ENCODE measurements at places on chromosomes 11 and 22.

GRCh38 chr11:65842144-65842543 is 8.4 kb downstream of the SNX32 start:
- DNase-seq, result no peak

DNA sequence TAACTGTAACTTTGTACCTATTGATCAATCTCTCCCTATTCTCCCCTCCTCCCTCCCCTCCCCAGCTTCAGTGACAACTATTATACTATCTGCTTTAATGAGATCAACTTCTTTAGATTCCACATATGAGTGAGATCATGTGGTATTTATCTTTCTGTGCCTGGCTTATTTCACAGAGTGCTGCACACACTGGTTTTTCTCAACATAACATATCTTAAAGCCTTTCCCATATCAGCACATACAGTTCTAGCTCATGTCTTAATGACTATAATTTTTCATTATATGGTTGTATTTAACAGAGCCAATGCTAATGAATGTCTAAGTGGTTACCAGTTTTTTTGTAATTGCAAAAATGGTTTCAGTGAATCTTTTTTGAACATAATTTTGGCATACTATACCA is 340.3 kb upstream of the DDI1 start:
- no peak for DNase-seq

DNA sequence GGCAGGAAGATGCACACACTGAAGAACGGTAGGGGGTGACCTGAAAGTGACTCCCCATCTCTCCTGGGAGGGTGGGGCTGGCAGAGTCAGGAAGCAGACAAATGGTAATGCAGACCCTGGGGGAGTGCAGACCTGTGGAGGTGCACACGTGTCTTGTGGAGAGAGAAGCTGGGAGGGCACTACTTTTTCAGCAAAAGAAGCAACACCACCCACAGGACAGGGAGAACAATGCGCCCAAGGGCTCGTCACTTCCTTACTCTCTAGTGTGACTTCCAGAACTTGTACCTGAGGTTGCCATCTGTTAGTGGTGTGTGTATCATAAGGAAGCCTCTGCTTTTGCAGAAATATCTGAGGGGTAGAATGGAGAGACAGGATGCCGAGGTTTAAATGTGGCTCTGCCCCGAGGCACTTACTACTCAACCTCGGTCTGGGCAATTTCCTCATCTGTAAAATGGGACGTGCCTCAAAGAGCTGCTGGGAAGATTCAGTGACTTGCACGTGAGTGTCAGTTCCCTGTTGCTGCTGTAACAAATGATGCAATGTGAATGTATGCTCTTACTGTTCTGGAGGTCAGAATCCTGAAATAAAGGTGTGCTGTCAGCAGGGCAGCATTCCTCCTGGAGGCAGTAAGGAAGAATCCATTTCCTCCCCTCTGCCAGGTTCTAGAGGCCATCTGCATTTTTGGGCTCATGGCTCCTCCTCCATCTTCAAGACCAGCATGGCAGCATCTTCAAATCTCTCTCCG is 323.4 kb downstream of the SHANK2 start:
- DNase-seq, result no peak

GRCh38 chr11:11230802-11231562 is 122.1 kb downstream of the CSNK2A3 start:
- no peak for DNase-seq

GRCh38 chr11:72343006-72343756 is 91.2 kb downstream of the CLPB start:
- no peak for DNase-seq

DNA sequence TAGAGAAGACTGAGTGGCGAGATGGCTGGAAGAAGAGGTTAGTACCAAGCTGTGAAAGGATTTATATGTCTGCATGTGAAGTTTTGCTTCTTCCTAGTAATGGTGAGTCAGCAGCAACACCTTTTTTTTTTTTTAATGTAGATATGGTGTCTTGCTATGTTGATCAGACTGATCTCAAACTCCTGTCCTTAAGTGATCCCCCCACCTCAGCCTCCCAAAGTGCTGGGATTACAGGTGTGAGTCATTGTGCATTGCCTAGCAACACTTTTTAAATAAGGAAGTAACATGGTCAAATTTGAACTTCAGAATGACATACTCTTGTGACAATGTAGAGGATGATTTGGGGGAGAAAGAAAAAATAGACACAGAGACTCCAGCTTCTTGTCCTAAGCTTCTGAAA is 6.5 kb upstream of the CSTPP1 start:
- no peak for DNase-seq

- peak; percentile 44 for DNase-seq
Observed at GRCh38 chr11:16945671-16946469, 68.3 kb downstream of the PLEKHA7 start.

DNA sequence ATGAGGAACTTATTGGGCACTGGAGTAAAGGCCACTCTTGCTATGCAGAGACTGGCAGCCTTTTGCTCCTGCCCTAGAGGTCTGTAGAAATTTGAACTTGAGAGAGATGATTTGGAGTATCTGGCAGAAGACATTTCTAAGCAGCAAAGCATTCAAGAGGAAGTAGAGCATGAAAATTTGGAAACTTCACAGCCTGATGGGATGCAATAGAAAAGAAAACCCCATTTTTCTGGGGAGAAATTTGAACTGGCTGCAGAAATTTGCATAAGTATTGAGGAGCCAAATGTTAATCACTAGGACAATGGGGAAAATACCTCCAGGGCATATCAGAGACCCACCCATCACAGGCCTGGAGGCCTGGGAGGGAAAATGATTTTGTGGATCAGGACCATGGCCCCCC is 29.9 kb upstream of the CD44 start:
- no peak for DNase-seq

DNA sequence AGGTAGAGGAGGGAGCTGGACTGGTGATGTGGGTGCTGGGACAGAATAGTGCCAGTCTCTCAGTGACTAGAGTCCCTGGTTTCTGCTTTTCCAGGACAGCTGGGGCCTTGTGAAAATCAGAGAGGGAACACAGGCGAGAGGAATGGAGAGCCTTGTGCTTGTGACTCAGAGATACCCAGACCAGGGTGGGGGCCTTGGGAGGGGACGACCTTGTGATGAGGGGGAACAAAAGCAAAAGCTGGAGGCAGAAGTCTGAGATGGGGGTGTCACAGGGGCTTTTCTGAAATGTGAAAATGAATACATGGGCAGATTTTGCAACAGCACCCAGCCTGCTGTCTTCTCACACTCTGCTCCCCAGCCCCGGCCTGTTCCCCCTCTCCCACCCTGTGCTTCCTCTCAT is 3.4 kb upstream of the NR1H3 start:
- DNase-seq, result no peak

- no peak for DNase-seq
Observed at GRCh38 chr11:70537576-70538571, 139.5 kb downstream of the CTTN start.

DNA sequence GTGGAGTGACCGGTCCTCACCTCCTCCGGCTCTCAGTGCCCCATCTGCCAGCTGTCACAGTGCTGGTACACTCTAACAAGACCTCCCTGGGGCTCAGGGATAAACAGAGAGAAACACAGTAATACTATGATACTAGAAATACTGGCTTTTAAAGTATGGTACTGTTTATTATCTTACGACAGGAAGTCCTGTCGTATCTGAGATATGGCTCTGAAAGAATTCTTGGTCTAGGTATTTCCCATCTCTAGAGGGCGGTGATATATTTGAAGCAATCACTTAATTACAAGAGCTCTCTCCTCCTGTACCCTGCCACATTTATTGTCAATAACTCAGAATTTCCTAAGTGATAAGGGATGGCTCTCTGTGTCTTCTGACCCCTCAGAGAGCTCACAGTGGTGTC is 119.1 kb downstream of the RRM1 start:
- no peak for DNase-seq

DNA sequence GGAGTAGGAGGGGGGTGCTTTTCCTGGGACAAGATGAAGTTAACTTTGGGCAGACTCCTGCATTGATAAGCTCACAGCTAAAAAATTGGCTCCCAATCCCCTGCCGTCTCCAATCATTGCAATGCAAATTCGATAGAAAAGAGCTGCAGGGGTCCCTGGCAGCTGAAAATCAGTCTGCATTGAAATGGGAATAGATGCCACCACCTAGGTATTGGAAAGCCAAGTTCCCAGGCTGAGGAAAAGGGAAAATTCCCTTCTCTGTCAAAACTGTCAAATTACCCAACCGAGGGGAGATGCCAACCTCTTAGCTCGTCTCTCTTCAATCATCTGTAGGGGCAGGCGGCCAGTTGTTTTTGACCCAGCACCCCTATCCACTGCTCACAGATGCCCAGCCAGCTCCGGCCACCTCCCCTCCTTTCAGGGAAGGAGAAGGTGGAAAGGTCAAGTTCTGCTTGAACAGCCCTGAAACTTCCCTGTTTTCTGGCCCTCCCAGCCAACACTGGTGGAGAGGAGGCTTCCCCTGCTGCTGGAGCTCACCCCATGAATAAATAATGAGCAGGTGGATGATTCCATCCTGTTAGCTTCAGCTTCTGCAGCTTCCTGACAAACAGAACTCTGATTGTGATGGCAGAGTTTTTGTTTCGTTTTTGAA is 916.3 kb downstream of the TBC1D22A start:
- no peak for DNase-seq

GRCh38 chr22:35459423-35459894 is 59.5 kb downstream of the MCM5 start:
- DNase-seq, result no peak

DNA sequence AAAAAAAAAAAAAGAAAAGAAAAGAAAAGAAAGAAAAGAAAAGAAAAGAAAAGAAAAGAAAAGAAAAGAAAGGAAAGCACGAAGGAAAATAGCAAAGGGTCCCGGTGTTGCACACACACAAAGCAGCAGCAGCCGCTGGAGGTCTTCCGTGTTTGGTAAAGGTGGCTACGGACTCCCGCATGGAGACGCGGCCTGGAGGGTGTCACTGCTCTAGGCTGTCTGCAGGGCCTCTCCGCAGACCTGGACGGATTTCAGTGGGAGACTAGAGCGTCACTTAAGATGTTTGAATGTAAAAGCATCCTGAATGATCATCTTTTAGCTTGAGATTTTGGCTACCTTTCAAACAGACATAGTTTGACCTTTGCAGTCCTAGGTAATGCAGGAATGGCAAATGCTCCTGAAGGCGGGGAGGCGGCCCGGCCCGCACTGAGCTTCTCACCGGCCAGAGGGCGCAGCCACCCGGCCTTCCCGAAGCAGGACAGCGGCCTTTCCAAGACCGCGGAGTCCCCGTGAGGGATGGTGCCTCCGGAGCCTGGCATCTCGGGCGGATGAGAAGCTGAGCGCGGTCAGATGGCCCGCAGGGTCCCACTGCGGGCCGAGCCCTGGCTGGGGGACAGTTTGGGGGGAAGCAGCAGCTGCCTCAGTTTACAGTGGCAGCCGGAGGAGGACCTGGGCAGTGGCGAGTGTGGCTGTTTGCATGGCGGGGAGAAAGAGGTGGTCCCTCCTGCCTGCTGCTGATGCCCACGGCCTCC is 18.5 kb downstream of the KRTAP5-5 start:
- DNase-seq, result no peak

DNA sequence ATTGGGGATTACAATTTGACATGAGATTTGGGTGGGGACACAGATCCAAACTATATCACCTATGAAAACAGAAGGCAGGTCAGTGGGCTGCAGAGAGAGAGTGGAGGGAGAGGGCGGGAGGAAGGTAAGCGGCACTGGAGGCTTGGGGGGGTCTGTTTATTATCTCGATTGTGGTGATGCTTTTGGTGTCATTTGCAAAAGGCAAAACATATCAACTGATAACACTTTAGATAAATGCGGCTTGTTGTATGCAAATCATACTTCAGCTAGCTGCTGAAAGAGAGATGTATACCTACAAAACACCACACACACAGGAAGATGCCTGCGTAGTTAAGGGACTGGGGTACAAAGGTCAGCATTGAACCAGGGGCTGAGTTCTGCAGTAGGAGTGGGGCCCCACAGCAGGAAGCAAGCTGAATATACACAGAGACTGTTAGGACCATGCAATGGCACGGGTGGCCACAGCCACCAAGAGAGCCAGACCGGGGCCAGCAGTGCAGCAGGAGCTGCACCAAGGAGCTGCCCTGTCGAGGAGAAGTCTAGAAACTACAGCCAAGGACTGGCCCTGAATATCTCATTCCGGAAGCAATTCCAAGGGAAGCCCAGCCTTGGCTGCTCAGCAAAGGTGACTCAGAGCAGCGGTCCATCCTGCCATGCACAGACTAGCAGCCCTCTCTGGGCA is 23.8 kb upstream of the TOLLIP start:
- DNase-seq, result no peak
